Nasal cavity respiratory epithelium epithelial cell of viscerocranial mucosa (primary cell): ENCODE measurements at places on chromosomes 5 and 9. TPM values are rescaled to one million over a fixed set of nuclear protein-coding genes. Genes with fewer than 3 reads are reported as not detected.

Gene C9orf50
- not detected in 2 replicates for total RNA-seq

Gene BARX1
- total RNA-seq, result not detected in 2 replicates

Gene RNF180
- 2.7 and 6.8 TPM in 2 replicates for total RNA-seq

Gene ADAMTS16
- total RNA-seq, result not detected in 2 replicates

Gene TRIM36
- total RNA-seq, result 0.71 and 1.4 TPM in 2 replicates

Gene CCL28
- 1.0 and 8.0 TPM in 2 replicates for total RNA-seq

Gene SLC6A3
- total RNA-seq, result not detected in 2 replicates

Gene DMRTA1
- total RNA-seq, result 5.5 and 6.5 TPM in 2 replicates

Gene SPTLC1
- total RNA-seq, result 140 and 146 TPM in 2 replicates

Gene FNBP1
- 10.3 and 23.6 TPM in 2 replicates for total RNA-seq

Gene ABO
- total RNA-seq, result 0.14 TPM in 1 of 2 replicates, not detected in the other

Gene TLX3
- not detected in 2 replicates for total RNA-seq

Gene FAM153A
- under 0.01 and 1.6 TPM in 2 replicates for total RNA-seq

Gene FOXD4L5
- total RNA-seq, result under 0.01 and 0.14 TPM in 2 replicates

Gene FRMPD1
- total RNA-seq, result under 0.01 and 0.07 TPM in 2 replicates
